ENCODE measurements at places on chromosomes 12 and 14.

DNA sequence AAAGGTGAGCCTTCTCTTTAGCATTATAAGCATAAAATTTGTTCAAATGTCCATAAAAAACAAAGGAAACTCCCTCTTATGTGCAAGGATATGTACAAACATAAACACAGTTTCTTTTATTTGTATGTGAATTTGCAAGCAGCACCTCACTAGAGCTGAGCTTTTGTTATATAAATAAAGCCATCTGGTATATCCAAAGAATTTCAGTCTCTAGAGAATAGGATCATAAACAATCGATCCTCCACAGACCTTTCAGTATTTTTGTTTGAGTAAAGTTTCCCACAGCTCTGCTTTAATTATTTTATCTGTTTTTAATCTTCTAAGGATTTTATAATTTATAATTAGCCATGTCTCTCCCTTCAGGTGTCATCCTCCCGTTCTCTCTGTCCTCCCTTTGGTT is 89.2 kb downstream of the OTOGL start:
- DNase-seq, result no peak

DNA sequence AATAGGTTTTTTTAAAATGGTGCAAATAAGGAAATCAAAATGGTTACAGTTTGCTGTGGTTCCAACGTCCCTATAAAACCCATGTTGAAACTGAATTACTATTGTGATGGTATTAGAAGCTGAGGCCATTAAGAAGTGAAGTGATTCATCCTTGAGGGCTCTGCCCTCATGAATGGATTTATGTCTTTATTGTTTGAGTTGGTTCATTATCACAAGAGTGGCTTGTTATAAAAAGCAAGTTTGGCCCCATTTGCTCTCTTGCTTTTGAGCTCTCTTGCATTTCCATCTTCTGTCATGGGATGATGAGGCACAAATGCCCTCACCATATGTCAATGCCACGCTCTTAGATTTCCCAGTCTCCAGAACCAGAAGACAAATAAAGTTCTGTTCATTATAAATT is 62.3 kb downstream of the PRKD1 start:
- no peak for DNase-seq

DNA sequence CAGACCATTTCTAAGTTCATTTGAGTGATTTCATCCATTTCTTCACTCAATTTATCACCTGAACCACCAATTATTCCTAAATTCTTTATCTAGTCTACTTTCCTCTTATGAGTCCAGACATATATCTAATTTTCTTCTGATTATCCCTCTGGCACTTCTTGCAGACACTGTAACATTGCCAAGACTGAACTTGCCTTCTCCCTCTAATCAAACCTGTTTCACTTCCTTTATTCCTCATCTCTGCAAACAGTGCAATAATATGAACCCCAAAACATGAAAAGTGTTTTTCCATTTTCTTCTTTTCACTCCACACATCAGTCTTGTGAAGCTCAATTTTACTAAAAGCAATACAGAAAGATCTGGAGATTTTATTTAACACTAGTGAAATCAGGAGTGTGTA is 37.8 kb upstream of the PTPRQ start:
- DNase-seq, result no peak

- DNase-seq, result peak; percentile 48
These were observed 3.9 kb upstream of the FGF23 start for GRCh38 chr12:4383304-4383865.

- no peak for DNase-seq
These were observed 52.9 kb upstream of the DLK1 start for GRCh38 chr14:100673807-100674154.

DNA sequence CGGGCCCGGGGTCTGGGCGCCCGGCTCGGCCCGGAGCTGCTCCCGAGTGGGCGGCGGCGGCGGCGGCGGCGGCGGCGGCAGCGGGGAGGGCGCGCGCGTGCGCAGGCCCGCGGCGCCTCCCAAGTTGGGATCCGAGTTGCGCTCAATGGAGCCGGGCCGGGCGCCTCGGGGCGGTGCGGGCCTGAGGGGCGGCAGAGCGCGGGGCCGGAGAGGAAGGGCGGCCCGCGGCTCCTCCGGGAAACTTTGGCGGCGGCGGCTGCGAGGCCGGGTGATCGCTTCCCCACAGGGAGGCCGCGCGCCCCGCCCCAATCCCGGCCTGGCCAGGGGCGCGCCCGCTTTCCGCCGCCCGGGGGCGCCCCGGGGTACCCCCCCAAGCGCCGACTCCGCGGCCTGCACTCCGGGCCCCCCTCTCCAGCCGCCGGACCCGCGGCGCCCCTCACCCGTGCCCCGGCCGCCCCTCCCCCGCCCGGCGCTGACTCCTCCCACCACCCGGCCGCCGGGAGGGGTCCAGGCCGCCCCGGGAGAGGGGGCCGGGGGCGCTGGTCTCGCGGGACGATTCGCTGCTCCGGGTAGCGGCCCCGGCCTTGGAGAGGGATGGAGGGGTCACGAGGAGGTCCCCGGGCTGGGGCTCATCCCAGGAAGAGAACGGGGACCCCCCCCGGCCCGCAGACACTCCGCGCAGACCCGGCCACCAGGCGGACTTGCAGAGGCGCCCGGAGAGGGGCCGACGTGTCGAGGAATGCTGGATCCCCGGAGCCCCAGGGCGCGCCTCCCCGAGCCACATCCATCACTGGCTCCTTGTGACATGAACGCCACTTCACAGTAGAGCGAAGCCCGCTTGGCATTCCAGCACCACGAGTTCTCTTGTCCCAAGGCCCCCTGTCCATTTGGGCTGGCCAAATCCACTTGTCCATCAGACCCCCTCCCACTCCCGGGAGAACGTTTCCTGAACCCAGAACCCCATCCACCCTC is at the start of gene RILPL1:
Gene RILPL1 (minus strand): TSS at position 48 of the 972 bp plus-strand sequence. CDS start 237 bp downstream, outside the sequence.
- peak; percentile 48 for DNase-seq

GRCh38 chr12:52735816-52736632 is 32.7 kb upstream of the KRT77 start:
- DNase-seq, result no peak

- DNase-seq, result peak; percentile 77
These were observed 35.2 kb upstream of the PCNX1 start for GRCh38 chr14:70871863-70872677.

GRCh38 chr14:95388699-95389098 is 69.0 kb upstream of the CLMN start:
- DNase-seq, result no peak

GRCh38 chr14:104237651-104238423 is 99.5 kb downstream of the KIF26A start:
- no peak for DNase-seq

- DNase-seq, result no peak
These were observed 70.0 kb downstream of the PPP2R5E start for GRCh38 chr14:63472986-63473788.

GRCh38 chr12:96091833-96092232 is 56.4 kb upstream of the LTA4H start:
- no peak for DNase-seq

DNA sequence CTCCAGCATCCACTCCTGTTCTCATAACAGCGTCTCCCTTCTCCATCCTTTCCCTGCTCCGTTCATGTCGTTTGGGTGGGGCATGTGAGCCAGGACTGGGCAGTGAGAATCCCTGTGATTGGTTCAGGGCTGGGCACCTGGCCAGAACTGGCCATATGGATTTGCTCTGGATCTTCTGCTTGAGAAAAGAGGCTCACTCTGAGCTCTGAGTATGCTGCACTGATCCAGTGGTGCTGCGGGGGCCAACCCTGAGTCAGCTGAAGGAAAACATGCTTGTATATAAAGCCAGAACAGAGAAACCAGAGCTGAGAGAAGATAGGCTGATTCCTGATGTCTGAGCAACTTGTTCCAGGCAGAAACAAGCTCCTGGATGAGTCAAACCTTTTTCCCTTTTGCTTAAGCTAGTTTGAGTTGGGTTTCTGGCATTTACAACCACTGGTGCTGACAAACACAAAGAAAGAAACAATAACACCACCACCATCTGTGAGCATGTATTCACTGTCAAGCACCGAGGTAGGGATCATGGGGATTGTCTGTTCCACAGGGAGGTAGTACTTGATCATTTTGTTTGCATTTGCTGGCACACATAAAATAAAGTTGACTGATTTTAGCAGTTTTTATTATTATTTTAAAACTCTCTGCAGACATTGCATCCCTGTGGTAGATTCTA is 14.0 kb upstream of the HPD start:
- DNase-seq, result no peak

GRCh38 chr12:132209619-132210222 is 65.5 kb downstream of the NOC4L start:
- no peak for DNase-seq

DNA sequence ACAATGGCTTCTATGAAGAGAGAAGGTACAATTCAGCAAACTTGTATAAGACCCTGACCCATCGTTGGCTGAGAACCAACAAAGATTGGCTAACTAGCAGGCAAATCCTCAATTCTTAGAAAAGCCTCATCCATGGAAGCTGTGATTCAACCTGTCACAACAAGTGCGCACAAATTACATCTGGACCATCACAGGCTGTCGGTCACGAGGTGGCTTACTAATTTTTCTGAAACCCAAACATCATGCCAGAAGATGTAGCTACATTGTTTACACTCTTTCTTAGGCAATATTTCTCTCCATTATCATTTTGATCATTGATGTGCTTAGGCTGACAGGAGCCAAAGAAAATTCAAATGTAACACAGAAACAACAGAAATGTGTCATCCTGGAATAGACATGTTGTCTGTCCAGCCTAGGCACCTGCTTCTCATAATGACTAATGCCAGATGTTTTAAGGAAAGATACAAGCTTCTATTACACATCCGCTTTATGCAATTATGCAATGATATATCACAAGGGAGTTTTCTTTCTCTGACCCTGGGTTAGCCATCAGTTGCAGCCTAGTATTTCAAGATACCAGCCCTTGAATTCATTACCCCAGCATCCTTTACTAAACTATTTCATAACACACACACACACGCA is 92.9 kb upstream of the DIO2 start:
- DNase-seq, result no peak

GRCh38 chr12:85993746-85994145 is 119.7 kb downstream of the NTS start:
- DNase-seq, result no peak

All from GM12865 (cell line).